NCI-H2107 (cell line): ENCODE measurements at places on chromosomes 1 and 21.

GRCh38 chr1:202976633-202977032 lies 9.6 kb upstream of the CYB5R1 start:
- no peak for DNase-seq

- DNase-seq, result no peak
These were observed 477.6 kb downstream of the NPHP4 start for GRCh38 chr1:5514527-5515183.

- DNase-seq, result no peak
These were observed 40.7 kb upstream of the CD34 start for GRCh38 chr1:207951652-207952051.

DNA sequence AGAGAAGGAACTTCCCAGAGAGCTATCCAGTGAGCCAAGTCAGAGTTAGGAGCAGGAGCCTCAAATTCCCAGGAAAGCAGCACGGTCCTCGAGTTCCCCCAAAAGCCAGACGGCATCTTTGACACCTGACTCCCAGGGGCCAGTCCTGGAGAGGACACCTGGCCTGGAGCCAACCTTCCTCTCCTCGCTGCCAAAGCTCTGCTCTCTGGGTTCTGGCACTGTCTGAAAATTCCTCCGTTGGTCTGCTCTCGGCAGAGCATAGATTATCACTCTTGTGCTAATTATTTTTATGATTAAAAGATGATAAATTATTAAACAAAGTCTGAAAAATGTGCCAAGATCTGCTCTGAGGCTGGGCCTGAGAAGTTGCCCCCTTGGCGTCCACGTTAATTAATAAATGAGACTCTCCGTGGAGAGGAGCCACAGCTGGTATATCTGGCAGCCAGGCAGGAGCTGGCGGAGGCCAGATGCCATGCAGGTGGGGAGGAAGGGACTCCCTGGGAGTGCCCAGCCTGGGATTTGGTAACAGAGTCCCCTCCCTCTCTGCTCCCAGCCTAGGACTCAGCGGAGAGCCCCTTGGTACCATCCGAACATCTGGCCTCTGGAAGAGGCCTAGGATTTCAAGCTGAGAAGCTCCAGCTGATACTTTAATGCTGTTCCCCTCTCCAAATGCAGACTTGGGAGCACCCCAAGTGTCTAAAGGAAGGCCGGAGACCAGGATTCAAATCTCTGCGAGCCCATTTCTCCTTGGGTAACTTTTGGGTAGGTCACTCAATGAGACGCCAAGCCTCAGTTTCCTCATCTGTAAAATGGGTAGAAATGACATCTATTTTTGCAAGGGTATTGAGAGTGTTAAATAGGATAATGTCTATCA lies 163.7 kb upstream of the POU3F1 start:
- DNase-seq, result no peak

DNA sequence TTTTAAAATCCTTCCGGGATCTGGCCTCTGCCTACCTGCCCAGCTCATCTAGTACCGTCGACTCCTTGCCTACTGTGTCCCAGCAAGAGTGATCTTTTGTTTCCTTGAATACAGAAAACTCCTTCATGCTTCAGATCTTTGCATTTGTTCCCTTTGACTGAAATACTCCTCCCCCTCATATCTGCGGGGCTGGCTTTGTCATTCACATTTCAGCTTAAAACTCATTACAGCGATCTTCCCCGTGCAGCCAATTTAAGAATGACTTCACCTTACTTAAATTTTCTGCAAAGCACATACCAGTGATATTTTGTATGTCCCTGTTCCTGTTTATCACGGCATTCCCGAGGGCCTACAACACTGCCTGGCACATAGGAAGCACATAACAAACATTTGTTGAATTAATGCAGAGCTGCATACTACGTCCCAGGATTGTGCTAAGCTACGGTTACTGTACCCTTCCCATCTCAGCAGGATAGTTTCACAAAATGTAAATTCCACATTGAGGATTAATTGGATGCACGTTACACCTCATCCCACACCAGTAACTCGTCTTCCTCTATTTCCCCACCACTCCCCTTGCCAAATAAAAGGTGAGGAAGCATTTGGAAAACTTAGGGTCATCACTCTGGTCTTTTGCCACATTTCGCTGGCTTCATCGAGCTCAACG lies 837 bp upstream of the DESI2 start:
- no peak for DNase-seq

- no peak for DNase-seq
These were observed 13.0 kb downstream of the KCNC4 start for GRCh38 chr1:110223127-110223526.

DNA sequence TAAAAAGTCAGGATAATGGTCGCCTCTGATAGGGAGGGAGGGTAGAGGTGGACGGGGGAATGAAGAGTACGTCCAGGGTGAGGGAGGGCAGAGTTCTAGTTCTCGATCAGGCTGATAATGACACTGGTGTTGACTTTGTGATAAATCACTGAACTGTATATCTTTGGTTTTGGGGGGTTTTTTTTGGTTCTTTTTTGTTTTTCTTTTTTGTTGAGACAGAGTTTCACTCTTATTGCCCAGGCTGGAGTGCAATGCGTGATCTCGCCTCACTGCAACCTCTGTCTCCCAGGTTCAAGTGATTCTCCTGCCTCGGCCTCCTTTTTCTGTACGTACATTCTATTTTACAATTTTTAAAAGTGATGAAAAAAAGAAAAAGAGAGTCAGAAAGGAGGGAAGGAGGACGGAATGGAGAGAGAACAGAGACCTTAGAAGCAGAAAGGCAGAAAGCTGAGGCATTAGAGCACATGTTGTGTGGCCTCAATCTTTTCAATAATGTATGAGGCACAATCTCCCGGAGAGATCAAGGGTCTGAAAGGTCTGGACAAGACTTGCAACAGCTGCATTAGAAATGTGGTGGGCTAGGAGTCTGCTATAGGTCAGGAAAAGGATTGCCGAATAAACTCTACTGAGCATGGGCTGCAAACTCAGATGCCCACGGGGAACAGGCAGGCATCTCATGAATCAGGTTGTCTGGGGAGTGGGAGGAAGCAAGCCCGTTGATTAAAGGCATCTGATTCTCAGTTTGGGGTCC lies 174.8 kb downstream of the TOMM20 start:
- no peak for DNase-seq

DNA sequence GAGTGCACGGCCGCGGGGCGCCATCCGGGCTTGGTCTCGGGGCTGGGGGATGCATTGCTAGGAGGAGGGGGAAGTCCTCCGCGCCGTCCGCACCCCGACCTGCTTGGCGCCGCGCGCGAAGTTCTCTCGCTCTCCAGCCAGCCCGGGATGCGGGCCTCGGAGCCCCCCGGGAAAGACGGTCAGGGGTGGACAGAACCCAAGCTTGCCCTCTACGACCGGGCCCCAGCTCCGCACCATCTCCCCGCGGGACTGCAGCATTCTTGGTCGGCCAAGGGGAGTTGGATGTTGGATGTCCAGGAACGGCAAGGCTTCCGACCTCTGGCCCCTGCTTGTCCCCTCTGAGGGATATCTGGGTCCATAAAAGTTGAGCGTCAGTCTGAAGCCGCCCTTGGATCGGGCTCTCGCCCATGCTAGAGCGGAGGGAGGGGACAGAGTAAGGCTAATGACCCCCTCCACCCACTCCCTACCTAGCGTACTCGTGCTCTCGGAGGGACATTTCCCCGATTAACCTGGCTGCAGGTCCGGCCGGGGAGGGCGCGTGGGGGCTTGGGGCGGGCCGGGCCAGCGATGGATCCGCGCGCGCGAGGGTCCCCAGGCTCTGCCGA lies 522 bp downstream of the DISP3 start:
- no peak for DNase-seq

GRCh38 chr1:237901299-237901934 lies 10.7 kb upstream of the ZP4 start:
- no peak for DNase-seq

- DNase-seq, result no peak
These were observed 102.6 kb downstream of the NRIP1 start for GRCh38 chr21:14962217-14962616.

GRCh38 chr21:42432695-42433094 lies 29.0 kb downstream of the UBASH3A start:
- no peak for DNase-seq

- no peak for DNase-seq
These were observed 611.7 kb downstream of the LMO4 start for GRCh38 chr1:87940421-87940820.

- no peak for DNase-seq
These were observed 50.1 kb downstream of the PIK3CD start for GRCh38 chr1:9701665-9702064.

GRCh38 chr21:28604946-28605537 lies 387.6 kb downstream of the LTN1 start:
- DNase-seq, result no peak

GRCh38 chr1:161999301-162000052 lies 24.2 kb downstream of the OLFML2B start:
- DNase-seq, result no peak

DNA sequence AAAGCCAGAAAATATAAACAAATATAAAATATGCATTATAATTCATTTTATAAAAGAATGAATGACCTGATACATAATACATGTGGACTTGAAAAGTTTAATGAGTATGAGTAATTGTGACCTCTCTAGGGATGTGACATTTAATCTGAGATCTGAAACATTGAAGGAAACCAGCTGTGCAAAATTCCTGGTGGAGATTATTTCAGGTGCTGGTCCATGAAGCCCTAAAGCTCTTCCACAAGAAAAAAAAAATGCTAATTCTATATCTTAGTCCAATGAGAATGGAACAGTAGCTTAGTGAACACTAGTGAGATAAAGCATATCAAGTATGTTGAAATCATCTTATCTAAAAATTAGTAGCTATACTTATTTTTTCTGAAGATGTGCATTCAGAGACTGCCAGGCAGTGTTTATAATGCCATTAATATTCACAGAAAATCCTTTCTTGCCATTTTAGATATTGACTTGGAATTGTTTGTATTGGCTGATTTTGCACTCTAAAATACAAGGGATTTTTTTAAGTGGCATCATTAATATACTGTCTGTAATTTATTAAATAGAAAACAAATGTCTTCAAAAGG lies 1485.9 kb downstream of the PLA2G4A start:
- DNase-seq, result no peak

DNA sequence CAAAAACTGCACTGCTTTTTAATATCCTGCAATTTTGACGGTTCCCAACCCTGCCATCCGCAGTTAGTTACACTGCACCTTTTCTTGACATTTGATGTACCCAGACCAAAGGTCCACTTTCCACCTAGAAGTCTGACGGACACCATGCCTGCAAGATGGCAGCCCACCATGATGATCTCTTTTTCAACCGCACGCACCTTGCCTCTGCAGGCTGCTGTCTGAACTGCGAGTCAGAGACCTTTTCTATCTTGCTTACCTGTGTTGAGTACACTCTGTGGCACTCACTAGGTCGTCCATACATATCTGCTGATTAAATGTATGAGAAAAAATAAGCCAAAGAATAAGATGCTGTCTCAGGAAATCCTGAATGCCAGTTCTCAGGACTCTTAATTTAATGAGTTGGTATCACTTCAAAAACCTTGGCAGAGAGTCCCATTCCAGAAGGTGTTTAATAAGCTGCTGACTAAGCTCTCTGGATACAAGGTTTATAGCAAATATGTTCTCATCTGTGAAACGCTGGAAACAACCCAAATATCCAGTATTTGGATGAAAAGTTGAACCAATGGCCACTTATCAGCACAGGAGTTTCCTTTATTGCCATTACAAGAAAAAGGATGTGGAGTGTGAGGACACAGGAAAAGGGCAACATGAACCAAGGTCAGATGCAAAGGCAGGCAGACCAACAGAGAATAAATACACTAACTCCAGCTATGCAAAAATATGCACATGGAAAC lies 37.9 kb downstream of the GNG12 start:
- DNase-seq, result no peak

GRCh38 chr1:219323426-219323825 lies 149.7 kb downstream of the LYPLAL1 start:
- no peak for DNase-seq

DNA sequence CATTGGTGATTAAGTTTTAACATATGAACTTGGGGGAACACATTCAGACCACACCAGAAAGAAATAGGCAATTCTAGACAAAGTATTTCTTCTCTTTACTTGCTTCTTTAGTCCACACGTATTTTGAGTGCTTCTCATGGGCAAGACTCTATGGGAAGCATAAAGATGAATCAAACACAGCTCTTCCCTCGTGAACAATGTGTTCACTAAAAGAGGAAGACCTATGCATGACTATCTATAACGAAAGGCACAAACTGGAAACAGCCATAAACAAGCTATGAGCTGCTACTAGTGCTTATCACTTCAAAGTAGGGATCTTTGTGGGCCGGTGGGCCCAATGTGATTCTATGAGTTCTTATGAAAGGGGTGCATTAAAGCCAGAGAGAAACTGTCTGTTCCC lies 53.0 kb upstream of the PRDX6 start:
- no peak for DNase-seq
